Activated CD4-positive, alpha-beta T cell treated with anti-CD3 and anti-CD28 coated beads for 48 hours (primary cell): ENCODE measurements at places on chromosomes 13 and 19.

- peak; percentile 51 for DNase-seq
Measured at GRCh38 chr19:2032296-2032941, 16.9 kb upstream of the BTBD2 start.

GRCh38 chr19:19345232-19345631, 24.6 kb downstream of the MAU2 start:
- DNase-seq, result no peak

- DNase-seq, result no peak
Measured at GRCh38 chr19:33312065-33312464, 9.7 kb upstream of the CEBPA start.

GRCh38 chr19:54133312-54133956, 4.1 kb upstream of the CNOT3 start:
- DNase-seq, result no peak

DNA sequence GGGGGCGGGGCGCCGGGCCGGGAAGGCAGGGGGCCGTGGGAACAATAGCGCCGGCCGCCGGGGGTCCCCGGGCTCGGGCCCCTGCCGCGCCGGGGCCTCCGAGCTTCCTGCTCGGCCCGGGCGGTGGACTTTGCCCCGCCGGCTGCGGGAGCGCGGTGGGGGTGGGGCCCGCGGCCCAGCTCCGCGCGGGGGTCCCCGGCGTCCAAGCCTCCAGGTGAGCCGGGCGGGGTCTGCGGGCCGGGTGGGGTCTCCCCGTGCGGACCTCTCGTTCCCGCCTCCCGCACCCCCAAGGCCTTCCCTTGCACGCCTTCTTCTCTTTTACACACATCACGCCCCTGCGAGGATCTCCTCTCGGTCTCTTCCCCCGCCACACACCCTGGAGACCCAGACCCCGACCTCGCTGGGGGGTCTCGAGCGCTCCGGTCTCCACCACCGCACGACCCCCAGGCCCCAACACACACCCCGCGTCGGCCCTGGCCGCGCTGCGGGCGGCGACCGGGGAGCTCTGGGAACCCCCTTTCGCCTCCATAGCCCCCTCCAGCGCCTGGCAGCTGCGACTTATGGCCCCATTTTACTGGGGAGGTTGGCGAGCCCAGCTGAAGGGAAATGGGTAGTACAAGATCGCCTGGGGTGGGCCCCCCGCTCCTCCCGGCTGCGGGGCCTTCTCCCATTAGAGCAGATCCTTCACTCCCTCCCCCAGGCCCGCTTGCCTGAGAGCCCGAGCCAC, 711 bp downstream of the CAMSAP3 start:
- no peak for DNase-seq

- no peak for DNase-seq
Measured at GRCh38 chr13:39587939-39588338, 15.1 kb downstream of the LHFPL6 start.

DNA sequence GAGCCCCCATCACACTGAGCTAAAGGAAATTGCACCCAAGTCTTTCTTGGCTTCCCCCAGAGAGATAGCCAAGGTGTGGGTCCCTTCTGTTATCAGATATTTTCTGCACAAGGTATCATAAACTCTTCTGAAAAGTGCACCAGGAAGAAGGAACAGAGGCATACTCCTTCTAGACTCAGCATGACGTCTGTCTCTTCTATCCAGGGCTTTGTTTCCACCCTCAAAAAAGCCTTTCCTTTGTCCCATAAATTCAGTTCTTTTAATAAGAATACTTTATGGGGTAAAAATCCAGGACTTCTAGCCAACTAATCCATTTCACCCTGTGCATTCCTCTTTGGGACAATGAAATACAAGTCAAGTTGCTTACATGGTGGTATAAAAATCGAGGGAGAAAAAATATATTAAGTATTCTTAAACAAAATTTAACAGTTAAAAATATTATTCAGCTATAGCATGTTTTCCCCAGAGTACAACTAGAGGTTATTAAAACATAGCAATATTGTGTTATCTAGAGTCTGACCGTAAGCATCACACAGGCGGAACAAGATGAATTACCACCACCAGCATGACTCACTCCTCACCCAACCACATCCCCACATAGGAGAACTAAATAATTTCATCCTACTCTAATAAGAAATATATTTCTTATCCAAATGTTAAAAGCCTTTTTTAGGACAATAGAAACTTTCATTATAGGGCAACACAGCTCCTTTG, 79.9 kb upstream of the GPC6 start:
- no peak for DNase-seq

DNA sequence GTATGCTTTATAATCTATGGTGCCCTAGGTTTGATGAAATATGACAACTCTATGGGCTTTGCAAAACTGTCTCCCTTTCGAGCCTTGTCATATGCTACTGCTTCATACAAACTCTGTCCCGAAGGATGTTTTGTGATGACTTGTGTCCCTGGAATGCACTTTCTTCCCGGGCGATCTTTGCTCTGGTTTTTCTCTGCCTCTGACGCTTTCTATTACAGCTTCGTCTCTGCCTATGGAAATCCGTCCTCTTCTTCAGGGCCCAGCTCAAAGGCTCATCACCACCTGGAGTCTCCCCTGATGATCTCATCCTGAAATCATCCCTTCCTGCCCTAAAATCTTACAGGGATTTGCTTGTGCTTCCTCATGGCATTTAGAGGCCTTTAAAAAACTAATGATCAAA, 191.5 kb upstream of the KL start:
- no peak for DNase-seq

DNA sequence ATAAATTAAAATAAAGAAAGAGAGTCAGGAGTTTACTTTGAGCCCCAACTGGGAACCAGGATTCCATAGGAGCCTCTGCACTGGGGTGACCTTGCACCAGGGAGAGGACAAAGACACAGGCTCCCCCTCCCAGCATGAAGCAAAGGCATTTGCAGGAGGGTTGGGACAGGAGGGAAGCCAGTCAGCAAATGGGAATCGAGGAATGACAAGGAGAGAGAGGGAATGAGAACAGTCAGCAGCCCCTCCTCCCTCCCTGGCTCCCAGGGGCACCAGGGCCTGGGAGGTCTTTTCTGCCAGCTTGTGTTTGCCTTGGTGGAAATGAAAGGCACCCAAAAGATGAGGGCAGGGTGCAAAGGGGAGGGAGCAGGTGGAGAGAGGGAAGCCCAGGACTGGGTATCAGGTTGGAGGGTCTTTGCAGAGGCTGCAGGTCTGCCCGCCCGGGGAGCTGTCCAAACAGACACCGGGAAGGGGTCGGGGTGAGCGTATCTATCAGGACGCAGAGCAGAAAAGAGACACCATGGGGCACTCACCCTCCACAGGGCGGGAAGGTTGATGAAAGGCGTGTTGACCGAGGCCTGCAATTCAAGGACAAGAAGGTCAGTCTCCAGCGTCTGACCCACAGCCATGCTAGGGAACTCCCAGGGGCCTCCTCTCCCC, 3.8 kb downstream of the SBSN start:
- no peak for DNase-seq

GRCh38 chr19:18789883-18790565, 1.1 kb downstream of the COMP start:
- peak; percentile 49 for DNase-seq

DNA sequence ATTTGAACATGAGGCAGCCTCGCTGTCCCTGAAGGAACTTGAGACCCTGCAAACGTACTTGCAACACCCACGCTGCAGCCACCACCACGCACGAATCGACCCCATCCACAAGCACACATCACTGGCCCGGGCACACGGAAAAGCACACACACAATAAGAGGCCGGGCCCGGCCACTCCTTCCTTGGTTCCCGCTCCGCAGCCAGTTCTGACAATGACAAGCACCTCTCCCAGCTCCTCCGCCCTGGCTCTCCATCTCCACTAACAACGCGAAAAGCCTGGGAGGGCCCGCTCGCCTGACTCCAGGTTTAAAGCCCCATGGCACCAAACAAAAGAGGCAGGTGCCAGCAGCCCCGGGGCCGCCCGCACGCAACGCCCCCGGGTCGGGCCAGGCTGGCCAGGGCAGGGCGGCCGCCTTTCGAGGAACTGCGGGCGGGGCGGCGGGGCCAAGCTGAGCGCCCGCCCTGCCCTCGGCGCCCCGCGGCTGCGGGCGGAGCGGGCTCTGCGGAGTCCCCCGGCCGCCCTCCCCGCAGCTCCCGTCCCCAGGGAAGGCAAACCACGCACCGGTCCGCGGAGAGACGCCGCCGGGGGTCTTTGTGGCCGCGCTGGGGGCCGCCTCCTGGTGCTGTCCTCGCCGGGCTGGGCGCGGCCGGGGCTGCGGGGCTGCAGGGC, 495 bp downstream of the DCLK1 start:
- no peak for DNase-seq

GRCh38 chr13:80442609-80443008, 101.7 kb upstream of the SPRY2 start:
- DNase-seq, result no peak

GRCh38 chr19:46413262-46414031, at the start of gene CCDC8:
TSS of gene CCDC8 (minus strand) at chr19:46413564. CDS start at chr19:46412810, 754 bp downstream.
- no peak for DNase-seq

DNA sequence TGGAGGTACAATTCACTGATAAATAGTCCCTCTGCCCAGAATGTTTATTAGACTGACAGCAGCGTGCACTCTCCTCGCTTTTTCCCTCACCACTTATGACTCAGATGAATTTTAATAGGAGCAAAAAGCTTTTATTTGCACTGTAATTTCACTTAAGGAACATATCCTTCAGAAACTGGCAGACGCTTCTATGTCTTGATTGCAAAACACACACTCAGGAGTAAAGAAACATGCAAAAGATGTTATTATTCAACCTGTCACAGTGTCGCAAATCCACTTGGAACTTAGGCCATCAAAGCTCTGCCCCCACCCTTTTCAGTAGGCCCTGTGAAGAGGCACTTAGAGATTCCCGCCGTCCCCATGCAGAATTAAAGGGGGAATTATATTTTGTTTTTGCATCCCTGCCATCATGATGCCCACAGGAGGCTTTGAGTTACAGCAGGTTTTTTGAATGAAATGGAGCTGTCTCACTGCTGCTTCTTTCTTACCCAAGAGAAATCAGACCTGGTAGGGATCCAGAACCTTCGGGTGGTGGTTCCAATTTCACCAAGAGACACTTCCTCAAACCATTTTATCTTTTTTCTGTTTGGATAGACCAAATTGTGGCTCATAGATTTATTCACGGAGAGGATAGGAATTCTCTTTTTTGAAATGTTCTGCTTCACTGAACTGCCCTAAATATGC, 74.5 kb downstream of the GGACT start:
- DNase-seq, result no peak

DNA sequence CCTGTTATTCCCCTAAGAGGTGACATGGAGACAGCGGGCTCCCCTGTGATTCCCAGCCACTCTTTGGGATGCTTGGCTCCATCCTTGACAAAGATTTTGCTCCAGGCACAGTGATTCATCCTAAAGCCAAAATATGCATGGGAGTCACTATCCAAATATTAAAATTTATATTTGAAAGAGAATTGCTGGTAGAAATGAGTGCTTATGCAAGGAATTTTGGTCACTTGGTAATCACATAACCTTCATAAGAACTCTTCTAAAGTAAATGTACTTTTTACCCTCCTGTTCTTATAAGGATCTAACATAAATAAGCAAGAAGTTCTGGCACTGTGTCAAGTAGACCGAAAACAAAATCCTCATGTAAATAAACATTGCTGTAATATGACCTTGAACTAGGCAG, 385.8 kb downstream of the ITGBL1 start:
- no peak for DNase-seq

DNA sequence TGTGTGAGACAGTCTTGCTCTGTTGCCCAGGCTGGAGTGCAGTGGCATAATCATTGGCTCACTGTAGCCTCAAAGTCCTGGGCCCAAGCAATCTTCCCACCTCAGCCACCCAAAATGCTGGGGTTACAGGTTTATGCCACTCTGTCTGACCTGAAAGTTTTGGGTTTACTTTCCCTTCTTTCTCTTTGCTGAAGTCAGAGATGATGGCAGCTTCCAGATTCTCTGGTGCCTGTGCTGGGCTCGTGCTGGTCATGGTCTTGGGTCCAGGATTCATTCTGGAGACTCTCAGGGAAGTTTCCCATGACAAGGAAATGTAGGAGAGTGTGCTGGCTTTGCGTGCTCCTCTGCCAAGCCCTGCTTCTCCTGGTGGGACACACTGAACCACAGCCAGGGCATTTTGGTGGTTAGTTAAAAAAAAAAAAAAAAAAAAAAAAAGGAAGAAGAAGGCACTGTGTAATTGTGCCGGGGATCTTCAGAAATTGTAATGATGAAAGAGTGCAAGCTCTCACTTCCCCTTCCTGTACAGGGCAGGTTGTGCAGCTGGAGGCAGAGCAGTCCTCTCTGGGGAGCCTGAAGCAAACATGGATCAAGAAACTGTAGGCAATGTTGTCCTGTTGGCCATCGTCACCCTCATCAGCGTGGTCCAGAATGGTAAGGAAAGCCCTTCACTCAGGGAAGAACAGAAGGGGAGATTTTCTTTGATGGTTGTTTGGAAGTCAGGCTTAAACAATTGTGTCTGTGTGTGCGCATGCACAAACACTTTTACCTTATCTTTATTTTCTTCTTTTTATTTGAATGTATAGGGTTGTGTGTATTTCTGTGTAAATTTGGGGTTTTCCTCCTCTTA, at the start of gene ALOX5AP:
Gene ALOX5AP, plus strand, starts transcription at position 519 of the 847 bp plus-strand sequence. Its CDS starts 63 bp downstream, at position 582.
- DNase-seq, result peak; percentile 38

- DNase-seq, result no peak
Measured at GRCh38 chr19:31496076-31496475, 146.8 kb upstream of the TSHZ3 start.

DNA sequence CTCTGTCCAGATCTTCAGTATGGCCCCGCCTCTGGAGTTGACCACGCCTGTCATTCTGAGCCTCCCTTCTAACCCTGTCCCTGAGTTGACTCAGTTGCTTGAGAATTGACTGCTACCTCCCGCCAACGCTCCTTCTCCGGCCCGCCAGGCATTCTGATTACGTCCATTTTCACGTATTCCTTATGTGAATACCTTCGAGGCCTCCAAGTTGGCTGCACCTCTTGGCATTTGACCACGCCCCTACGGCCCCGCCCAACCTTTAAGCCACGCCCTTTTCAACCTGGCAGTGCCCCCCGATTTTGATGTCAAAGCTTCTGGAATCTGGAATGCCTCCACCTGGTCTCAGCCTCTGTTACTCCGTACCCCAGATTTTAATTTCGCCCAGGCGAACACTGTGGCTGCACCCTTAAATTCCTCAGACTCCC, 1.7 kb upstream of the EML2 start:
- DNase-seq, result peak; percentile 79

GRCh38 chr19:33358408-33358807, 15.1 kb upstream of the CEBPG start:
- no peak for DNase-seq

GRCh38 chr19:35288906-35289305, 3.1 kb upstream of the MAG start:
- no peak for DNase-seq

DNA sequence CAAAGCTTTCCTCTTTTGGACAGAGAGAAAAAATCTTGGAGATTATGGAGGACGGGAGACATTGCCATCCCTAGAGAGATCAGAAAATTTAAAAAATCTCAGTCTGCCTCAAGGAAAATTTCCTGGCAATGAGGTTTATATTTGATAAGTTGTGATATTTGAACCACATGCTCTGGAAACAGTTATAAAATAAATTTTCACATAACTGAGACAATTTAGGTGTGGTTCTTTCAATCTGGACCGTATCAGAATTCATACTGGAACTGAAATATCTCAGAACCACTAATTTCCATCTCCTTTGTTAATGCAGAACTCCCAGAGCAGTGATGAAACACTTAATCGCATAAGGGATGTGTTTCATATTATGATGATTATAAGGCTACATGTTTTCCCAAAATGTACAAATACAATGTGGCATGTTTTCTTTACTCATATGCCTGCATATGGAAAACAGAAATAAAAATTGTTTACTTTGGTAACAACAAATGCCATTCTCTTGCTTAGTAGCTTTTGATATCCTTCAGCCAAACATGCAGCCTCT, 13.7 kb downstream of the UBE2L5 start:
- DNase-seq, result no peak

GRCh38 chr13:39196965-39197646, 158.8 kb downstream of the NHLRC3 start:
- no peak for DNase-seq

- DNase-seq, result no peak
Measured at GRCh38 chr13:50352720-50353480, 337.7 kb downstream of the KCNRG start.
